ENCODE measurements at places on chromosomes 2 and 18.

- DNase-seq, result no peak
Measured at GRCh38 chr18:79784965-79785770, 12.6 kb upstream of the KCNG2 start.

DNA sequence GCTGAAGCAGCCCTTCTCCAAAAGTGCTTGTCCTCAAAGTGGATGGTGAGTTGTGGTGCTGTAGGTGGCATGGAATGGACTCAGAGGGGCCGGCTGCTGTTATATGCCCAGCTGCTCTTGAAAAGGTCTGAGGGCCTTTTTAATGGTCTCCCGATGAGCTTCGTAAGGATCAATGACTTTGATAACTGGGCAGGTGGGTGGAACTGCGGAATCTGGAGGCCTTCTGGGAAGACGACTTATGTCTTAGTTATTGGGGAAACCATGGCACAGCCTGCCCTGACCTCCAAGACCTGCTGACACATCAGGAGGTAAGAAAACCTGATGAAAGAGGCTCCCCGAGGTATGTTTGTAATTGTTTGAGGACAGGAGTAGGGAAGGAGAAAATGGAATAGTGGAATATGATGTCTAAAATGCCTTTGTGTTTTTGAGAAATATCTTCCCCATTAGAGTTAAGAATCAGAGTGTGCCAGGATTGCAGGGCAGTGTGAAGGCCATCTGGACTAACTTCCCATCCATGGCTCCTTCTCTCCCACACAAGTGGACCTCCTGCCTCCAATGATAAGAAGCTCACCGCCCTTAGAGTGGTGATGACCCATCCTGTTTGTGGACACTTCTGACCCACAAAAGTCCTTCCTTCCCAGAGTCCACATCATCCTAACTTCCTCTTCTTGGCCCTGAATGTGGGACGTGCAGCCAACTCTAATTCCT lies 236.1 kb downstream of the FHOD3 start:
- DNase-seq, result no peak

GRCh38 chr2:6083136-6083535 lies 391.0 kb downstream of the SOX11 start:
- DNase-seq, result no peak

GRCh38 chr2:96788442-96789244 lies 27.4 kb upstream of the CNNM3 start:
- no peak for DNase-seq

DNA sequence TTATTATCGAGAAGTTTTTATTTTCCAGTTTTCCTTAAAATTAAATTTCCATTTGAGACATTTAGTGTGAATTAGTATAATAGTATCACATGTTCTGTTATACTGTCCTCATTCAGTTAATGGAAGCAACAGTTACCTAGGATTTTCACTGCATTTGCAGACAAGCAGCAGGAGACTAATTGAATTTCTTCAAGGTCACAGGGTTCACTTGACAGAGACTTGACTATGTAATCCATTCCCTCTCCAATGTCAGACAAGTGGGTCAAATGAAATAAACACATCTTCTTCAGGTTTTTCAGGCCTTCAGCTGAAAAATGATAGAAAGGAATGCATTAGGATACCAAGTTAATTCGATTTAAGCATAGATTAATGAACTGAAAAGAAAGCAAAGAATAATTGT lies 26.7 kb downstream of the NLRC4 start:
- DNase-seq, result no peak
